ENCODE measurements at places on chromosomes 7 and 10.

- no peak for DNase-seq
These were observed 154.0 kb upstream of the TARP start for GRCh38 chr7:38427279-38427955.

- no peak for DNase-seq
These were observed 52.5 kb downstream of the NRCAM start for GRCh38 chr7:108403597-108404217.

- DNase-seq, result no peak
These were observed 132.6 kb downstream of the LHPP start for GRCh38 chr10:124594240-124594639.

DNA sequence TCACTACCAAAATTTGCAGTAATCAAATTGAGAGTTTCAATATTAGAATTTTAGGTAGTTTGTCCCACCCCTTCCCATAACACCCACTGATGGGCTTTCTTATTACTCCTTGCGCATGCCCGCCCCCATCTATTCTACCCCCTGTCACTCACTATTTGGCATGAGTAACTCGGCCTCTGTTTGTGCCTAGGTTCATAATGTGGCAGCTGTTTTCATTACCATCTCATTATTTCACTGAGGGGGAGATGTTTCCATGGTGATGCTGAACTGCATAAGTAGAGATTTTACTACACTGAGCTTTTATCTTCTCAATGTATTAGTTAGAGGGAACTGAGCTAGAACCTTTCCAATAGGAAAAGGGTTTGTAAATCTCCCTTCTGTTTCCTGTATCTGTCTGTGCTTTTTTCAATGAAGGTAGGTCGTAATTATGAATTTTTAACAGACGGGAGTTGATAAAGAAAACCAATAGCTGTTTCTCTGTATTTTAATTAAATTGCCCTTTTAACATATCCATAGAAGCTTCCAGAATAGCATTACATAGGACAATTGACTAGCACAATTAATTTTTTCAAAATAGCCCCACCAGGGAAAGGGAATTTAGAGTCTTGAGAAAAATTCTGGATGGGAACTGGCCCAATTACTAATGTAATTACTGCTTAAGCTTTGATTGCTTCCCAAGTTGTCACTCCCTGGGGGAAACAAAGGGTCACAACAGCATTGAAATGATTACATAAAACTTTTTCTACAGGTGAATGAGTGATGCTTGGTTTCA is 33.4 kb downstream of the PRPS1L1 start:
- DNase-seq, result no peak

DNA sequence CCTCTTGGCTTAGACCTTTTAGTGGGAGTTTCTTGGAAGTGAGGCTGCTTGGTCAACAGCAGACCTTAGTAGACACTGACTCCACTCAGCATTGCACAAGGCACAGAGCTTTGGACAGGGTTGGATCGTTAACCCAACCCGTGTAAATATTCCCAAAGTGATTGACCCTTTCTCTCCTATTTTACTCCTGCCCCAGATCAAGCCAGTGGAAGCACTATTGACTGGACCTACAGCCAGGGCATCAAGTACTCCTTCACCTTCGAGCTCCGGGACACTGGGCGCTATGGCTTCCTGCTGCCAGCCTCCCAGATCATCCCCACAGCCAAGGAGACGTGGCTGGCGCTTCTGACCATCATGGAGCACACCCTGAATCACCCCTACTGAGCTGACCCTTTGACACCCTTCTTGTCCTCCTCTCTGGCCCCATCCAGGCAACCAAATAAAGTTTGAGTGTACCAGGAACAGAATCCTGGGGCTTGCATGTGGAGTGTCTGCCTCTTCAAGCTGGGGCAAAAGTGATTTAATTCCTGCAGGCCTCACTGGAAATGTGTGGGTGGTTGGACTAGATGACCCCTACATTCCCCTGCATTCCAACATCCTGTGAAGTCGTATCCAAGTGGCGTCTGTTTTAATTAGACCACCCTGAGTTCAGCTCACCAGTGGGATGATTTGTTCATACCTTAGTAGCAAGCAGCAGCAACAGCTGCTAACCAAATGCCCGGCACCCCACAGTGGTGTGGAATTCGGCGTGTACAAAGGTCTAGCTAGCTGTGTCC is 7.5 kb downstream of the CPA1 start:
- DNase-seq, result no peak

DNA sequence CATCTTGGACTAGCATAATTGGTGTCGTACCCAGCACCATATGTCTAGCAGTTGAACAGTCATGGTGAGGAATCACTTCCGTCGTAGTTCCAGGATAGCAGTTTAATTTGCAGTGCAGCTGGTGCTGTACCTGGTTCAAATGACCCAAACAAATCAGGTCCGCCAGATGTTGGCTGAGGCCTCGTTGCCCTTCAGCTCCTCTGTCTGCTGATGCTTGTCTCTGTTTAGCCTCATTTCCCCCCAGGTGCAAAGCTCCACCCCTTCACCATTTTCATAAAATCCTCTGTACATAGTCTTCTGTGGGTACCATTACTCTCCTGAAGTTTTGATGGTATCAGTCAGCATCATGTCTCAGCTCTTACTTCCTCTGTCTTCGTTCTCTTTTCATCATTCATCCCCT is 35.1 kb downstream of the UMAD1 start:
- DNase-seq, result no peak

- DNase-seq, result no peak
These were observed 71.6 kb upstream of the CAMK2B start for GRCh38 chr7:44396931-44397545.

Measured in T-helper 2 cell (primary cell).